ENCODE measurements at places on chromosomes 5 and 9.

DNA sequence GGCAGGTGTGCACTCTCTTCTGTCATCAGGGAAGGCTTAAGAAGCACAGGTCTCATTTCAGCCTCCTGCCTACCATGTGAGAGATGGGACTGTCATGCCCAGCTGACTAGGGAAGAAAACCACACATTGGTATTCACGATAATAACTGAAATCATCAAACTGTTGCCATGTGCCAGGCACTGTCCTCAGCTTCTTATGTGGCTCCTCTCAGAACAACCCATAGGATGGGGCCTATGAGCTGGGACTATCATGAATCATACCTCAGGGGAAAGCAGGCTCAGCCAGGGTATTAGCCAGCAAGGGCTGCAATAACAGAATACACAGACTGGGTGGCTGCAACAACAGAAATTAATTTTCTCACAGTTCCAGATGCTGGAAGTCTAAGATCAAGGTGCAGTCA, 3.3 kb downstream of the AFAP1L1 start:
- no peak for DNase-seq

GRCh38 chr5:109619606-109620005, 70.1 kb upstream of the MAN2A1 start:
- no peak for DNase-seq

GRCh38 chr9:116691607-116692006, 4.5 kb downstream of the TRIM32 start:
- DNase-seq: no peak

DNA sequence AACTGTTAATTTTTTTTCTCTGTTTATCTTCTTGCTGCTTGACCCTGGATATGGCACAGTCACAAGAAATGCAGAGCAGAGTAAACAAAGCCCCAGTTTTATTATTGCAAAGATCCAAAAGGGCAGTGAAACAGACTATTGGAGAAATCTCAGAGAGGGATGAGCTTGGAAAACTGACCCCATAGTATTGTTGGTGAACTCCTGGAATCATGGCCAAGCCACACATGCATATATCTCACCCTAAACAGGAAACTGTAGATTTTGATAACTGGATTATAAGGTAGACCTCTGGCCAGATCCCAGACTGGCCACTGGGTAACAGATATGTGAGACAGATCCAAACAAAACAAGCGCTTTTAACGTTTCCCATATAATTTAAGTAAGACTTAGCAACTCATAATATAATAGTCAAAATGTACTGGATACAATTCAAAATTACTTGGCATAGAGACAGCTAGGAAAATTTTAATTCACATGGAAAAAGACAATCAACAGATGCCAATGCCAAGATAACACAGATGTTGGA, 263.5 kb upstream of the SEMA6A start:
- no peak for DNase-seq

GRCh38 chr5:123134653-123135181, 45.7 kb downstream of the PRDM6 start:
- no peak for DNase-seq

DNA sequence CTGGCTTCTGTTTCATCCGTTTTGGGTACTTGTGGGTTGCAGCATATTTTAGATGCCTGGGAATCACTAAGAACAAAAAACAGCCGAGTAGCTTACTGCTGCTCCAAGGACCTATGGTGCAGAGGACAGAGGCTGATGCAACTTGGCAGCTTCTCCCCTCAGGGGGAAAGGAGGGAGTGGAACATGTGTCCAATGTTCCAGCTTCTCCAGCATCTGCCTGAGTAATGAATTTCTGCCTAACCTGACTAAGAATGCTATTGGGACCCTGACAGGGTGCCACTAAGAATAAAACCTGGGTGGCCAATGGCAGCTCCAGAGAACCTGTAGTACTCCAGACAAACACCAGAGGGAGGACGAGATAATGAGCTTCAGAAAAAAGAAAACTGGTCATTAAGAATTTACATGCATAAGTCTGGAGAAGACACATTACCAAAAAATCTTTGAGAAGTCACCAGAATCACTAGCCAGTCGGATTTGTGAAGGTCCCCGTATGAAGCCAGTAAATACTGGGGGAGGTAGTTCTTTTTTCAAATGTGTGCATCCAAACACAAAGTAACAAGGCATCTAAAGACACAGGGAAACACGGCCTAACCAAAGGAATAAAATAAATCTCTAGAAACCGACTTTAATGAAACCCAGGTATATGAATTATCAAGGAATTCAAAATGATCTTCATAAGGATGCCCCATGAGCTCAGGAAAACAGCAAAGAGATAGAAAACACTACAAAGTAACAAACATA, 293.5 kb downstream of the HINT1 start:
- peak; percentile 2 for DNase-seq

DNA sequence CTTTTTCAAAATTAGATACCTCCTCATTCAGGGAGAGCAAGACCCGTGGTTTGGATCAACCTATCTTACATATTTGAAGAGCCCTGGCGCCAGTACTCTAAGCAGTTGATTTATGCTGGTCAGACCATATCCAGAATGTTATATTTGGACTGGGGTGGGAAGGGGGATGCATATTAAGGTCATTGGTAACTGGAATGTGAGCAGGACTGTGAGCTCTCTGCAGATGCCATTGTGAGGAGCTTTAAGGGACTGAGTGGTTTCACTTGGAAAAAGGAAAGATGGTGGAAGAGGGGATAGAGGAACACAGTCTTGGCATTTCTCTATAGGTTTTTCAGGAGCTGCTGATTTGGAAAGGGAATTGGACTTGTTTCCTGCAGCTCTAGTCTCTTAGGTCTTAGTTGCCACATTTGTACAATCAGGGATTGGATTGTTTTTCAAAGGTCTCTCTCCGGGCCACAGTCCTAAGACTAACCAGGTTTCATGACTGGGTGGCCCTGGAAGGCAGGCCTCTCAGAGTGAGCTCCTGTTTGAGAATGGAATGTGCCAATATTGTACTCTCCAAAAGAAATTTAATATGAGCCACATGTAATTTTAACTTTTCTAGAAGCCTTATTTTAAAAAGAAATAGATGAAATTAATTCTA, 25.8 kb upstream of the F2R start:
- no peak for DNase-seq

GRCh38 chr5:42360056-42360455, 63.2 kb upstream of the GHR start:
- DNase-seq: no peak

DNA sequence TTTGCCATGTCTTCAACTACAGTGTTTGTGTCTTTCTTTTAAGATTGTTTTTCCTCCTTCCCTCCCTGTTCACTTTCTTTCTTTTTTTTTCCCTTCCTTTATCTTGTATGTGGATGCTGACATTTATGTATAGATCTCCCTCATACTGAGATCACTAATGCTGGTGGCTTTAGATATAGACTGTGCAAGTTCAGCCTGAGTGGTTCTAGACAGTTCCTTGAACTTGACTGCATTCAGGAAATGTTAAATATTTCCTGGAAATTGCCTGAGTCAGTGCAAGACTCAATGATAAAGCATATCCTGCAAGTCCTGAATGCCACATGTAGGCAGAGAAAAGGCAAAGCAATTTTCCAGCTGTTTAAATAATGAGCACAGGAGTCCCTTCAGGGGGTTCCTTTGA, 182.5 kb upstream of the NR3C1 start:
- no peak for DNase-seq

- peak; percentile 27 for DNase-seq
Measured at GRCh38 chr5:73160239-73160671, 12.7 kb upstream of the TMEM174 start.

- peak; percentile 56 for DNase-seq
Measured at GRCh38 chr5:180315762-180316212, 23.9 kb upstream of the MAPK9 start.

DNA sequence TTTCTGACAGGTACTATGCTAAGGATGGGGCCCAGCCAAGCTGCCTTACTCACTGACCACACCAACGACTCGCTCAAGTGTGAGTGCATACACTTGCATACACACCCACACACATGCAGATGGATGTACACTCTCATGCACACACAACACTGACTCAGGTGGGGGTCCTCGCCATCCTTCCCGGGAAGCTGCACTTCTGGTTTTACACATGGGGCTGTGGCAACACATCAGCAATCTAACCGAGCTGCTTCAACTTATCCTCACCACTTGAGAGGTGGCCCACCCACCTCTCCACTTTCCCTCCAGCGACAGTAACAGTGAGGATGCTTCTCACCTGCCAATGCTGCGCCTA, 67.2 kb upstream of the SLC25A51 start:
- no peak for DNase-seq

DNA sequence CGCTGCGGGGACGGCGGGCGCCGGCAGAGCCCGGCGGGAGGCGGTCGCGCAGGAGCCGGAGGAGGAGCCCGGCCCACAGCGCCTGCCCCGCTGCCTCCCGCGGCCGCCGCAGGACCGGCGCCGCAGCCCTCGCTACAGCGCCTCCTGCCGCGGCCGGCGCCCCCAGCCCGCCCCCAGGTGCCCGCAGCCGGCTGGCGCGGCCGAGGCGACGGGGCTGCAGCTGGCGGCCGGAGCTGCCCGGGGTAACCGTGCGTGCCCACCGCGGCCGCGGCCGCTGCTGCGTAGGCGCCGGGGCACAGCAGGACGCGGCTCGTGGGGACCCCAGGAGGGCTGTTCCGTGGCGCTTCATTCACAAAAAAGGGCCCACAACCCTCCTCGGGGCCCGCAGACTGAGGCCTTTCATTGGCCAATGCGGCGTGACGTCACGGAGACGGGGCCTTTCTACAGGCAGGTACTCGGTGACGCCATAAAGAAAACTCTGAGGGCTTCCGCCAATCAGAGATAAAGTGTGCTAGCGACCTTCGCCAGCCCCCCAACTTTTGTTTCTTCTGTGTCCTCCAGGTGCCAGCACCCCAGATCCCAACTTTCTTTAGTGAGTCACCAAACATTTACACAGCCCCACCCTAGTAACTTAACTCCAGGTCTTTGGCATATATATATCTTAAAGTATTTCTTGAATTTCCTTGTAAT, at the start of gene CDC14B:
Gene CDC14B, minus strand, starts transcription at position 353 of the 690 bp plus-strand sequence. CDS start 465 bp downstream, outside the sequence.
- DNase-seq: peak; percentile 16

DNA sequence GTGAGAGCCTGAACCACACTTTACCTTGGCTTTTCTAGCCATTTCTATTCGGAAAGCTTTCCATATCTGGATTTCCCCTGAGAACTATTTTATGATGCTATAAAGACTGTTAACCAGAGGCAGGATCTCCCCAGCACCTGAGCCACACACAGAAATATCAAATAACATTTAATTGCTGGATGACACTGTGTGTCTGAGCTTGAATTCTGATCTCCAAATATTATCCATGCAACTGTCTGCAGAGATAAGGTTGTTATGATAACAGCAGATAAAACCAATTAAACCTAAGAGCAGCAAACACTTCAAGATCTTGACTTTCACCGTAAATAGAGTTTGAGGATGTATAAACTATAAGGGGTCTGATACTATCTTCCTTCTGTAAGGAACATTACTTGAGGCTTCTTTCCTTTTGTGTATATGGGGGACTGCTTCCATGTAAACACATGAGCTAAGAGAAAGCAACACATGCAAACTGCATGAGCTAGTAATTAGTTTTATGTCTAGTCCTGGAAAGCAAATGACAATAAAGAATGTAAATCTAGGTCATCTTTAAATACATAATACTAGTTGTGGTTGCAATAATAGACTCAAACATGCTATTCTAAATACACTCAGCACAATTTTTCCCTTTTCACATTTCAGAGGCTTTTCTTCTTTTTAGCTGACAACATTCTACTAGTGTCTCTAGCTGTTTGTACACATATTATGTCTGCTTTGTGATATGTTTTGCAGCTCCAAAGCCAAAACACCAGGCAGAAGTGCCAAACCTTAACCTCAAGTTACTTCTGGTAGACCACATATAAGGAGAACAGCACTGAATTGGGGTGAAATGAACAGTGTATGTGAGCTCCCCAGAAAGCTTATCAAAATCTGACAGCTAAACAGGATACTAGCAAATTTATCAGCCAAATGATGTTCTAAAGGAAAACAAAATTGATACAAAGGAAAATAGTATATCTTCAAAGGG, 136.5 kb downstream of the EFNA5 start:
- DNase-seq: no peak

Data from activated T-helper 1 cell treated with anti-CD3 and anti-CD28 coated beads, Interleukin-2, amount 50 U/mL, for 16 hours (primary cell).